CD4-positive, CD25-positive, alpha-beta regulatory T cell (primary cell): ENCODE measurements at places on chromosomes 11 and 22. TPM values are rescaled to one million over a fixed set of nuclear protein-coding genes. Genes with fewer than 3 reads are reported as not detected.

- no peak for DNase-seq
Observed at GRCh38 chr11:44731685-44732430, 5.1 kb downstream of the TSPAN18 start.

DNA sequence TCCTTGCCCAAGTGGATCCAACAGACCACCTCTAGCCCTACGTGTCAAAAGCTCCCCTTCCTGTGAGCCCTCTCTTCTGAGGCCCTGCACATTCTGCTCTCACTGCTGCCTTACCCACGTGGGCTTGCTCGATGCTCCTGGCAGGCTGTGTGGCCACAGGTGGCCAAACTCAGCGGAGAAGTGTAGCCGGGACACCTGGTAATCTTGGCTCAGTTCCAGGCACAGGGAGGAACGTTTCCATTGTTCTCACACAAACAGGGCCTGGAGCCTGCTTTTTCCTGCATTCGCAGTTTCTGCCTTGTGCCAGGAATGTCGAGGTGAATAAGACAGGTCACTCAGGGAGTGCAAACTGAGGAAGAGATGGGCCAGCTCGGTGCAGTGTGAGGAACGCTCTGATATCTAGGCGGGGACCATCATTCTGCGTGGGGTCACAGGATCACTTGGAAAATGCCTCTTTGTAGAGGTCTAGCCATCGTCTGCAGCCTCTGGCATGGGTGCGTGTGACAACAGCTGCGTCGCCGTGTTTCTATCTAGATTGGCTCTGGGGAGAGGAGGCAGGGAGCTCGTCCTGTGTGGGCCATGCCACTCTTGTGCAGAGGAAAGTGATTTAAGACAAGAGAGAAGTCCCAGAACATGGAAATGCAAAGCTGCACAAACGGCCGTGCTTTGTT is 127.6 kb upstream of the PARVA start:
- DNase-seq, result no peak

GRCh38 chr11:46674463-46675287 is 25.7 kb downstream of the ARHGAP1 start:
- no peak for DNase-seq

- no peak for DNase-seq
Observed at GRCh38 chr22:20940186-20940651, 23.0 kb downstream of the CRKL start.

DNA sequence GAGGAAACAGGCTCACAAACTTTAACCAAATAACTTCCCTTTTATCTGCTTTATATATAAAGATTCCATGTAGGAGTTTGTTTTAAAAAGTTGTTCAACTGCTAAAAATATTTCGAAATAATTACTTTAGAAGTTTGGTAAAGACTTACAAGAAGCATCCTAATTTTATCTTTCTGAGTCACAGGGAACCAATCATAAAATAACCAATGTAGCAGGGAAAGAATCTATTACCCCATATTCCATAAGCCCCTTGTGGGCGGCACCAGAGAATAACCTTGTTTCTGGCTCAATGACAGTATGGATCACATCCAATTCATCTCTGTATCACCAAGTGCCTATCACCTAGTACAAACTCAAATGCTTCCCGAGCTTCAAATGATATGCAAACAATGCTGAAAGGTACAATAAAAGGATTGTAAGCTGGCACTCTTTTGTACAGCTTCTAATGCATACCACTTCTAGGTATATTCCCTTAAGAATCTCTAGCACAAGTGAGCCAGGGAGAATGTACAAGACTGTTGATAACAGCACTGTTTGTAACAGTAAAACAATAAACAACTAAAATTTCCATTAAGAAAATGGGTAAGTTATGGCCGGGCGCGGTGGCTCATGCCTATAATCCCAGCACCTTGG is 158.4 kb downstream of the ATG16L2 start:
- no peak for DNase-seq

- DNase-seq, result no peak
Observed at GRCh38 chr11:27166130-27166529, 125.5 kb downstream of the BBOX1 start.

GRCh38 chr22:46984751-46985506 is 222.5 kb downstream of the TBC1D22A start:
- DNase-seq, result no peak

Gene NCR3LG1
- total RNA-seq, result 0.69 TPM

Gene POLD3
- total RNA-seq, result 11.8 TPM

Gene CTSW
- 12.4 TPM for total RNA-seq

Gene UBASH3B
- total RNA-seq, result 57.6 TPM
